Osteoblast (primary cell): ENCODE measurements at places on chromosomes 1 and 21. TPM values are rescaled to one million over a fixed set of nuclear protein-coding genes. Genes with fewer than 3 reads are reported as not detected.

GRCh38 chr1:26145041-26145959, 13.6 kb upstream of the FAM110D start:
- H3K27ac ChIP-seq, result no peak overlapping the region
- no peaks in the 10 kb centered on the region for H3K4me1 ChIP-seq
- DNase-seq, result peak; percentile 84
- H3K27me3 ChIP-seq, result peaks cover 22% of the 10 kb centered on the region
- H3K36me3 ChIP-seq, result no peaks in the 10 kb centered on the region
- no peak overlapping the region for H3K4me3 ChIP-seq

DNA sequence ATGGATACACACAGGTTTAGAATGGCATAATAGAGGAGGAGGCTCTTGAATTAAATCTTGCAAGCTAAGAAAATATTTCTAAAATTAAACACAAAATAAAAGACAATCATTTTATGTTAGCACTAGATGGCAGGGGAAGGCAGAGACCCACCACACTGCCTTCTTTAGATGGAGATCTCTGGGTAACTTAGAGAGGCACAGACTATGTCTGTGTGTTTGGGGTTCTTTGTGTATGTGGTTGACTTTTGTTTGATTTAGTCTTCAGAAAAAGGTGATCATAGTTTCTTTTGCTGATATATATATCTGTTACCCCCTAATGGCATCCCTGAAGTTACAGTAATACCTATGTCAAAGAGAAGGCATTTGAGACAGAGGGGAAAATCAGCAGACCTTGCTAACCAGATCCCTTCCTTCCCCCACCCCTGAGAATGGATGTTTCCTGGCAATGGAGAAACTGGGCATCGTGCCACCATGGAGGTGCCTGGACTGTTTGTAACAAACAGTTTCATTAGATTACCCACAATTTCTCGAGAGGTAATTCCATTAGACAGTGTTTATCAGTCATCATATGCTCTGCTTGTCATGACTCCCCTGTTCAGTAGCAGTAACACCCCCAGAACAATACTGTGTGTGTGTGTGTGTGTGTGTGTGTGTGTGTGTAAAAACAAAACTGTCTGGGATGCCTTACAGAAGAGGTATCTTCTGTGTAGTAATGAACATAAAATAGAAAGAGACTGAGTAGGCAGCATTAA, 228.3 kb upstream of the DEPDC1 start:
- DNase-seq, result no peak
- H3K27ac ChIP-seq, result no peak overlapping the region
- H3K4me3 ChIP-seq, result no peak overlapping the region
- no peaks in the 10 kb centered on the region for H3K27me3 ChIP-seq

- no peak overlapping the region for H3K27ac ChIP-seq
- H3K36me3 ChIP-seq, result no peaks in the 10 kb centered on the region
- no peak overlapping the region for H3K4me3 ChIP-seq
- H3K27me3 ChIP-seq, result no peaks in the 10 kb centered on the region
- peak; percentile 53 for DNase-seq
- no peaks in the 10 kb centered on the region for H3K4me1 ChIP-seq
Measured at GRCh38 chr1:23995431-23995837, 15.3 kb upstream of the SRSF10 start.

GON4L gene
- 39.4 and 44.2 TPM in 2 replicates for total RNA-seq
